ENCODE measurements at places on chromosomes 5 and 9.

- DNase-seq = no peak
These were observed 12.4 kb downstream of the ADAMTS2 start for GRCh38 chr5:179332741-179333290.

GRCh38 chr9:104864675-104865104 is 63.3 kb downstream of the ABCA1 start:
- DNase-seq = no peak

GRCh38 chr5:144697847-144698262 is 527.2 kb downstream of the KCTD16 start:
- no peak for DNase-seq

- no peak for DNase-seq
These were observed 60.0 kb downstream of the MEGF9 start for GRCh38 chr9:120654272-120654671.

GRCh38 chr9:96486386-96487028 is 36.5 kb downstream of the HABP4 start:
- DNase-seq = no peak

GRCh38 chr9:136720898-136721338 is 8.5 kb downstream of the DIPK1B start:
- DNase-seq = no peak

DNA sequence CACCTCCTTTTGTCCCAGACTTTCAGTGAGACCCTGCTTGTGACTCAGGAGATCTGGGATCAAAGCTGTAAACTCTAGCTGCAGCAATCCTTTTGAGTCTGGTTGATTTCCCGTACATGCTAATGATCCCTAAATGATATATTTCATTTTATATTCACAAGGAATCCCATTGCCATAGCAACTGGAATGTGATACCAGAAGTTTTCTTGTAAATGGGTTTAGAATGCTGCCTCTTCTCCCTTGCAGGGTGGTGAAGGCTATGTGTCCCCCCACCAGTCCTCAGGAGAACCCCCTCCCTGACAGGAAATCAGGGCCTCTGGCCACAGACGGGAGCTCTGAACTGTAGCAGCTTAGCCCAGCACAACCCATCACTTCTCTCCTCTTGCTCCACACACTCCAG is 215.0 kb downstream of the FSTL4 start:
- no peak for DNase-seq

DNA sequence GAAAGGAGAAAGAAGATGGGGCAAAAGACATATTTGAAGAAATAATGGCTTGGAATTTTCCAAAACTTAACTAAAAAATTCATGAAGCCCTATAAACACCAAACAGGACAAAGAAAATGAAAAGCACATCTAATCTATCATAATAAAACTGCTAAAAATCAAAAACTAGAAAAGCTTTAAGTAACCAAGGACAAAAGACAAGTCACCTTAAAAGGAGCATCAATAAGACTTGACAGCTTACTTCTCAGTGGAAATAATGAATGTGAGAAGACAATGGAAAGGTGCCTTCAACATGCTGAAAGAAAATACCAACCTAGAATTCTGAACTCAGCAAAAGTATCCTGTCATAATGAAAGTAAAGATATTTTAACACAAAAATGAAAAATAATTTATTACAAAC is 27.0 kb downstream of the GTF3C4 start:
- no peak for DNase-seq

GRCh38 chr9:106600955-106601560 is 261.9 kb upstream of the ZNF462 start:
- no peak for DNase-seq

DNA sequence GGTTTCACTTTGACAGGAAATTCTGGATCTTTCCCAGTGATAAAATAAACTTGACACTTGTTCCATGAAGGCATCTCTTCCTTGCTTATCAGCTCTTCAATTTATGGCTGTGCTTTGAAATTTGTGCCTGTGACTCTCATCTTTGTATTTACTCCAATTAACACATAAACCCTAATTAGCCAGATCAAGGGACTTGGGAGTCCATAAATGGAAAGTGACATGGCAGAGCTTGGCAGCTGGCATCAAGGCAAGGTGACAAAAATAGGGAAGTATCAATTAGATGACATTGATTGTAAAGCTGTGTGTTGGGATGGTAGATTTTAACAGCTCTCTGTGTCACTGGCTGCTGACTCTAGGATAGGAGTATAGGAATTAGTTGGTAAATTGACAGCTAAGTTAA is 133.9 kb downstream of the PBX3 start:
- DNase-seq = no peak

DNA sequence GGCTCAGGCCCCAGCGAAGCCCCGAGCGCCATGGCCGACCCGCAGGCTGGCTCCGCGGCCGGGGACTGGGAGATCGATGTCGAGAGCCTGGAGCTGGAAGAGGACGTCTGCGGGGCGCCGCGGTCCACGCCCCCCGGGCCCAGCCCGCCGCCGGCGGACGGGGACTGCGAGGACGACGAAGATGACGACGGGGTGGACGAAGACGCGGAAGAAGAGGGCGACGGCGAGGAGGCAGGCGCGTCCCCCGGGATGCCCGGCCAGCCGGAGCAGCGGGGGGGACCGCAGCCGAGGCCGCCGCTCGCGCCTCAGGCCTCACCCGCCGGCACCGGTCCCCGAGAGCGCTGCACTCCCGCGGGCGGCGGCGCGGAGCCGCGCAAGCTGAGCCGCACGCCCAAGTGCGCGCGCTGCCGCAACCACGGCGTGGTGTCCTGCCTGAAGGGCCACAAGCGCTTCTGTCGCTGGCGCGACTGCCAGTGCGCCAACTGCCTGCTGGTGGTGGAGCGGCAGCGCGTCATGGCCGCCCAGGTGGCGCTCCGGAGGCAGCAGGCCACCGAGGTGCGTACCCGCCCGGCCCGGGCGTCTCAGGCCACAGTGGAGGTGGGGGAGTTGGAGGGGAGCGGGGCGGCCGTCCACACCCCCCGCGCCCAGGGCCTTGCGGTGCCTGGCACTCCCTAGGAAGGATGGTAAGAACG is 1.6 kb downstream of the DMRT2 start:
- no peak for DNase-seq

DNA sequence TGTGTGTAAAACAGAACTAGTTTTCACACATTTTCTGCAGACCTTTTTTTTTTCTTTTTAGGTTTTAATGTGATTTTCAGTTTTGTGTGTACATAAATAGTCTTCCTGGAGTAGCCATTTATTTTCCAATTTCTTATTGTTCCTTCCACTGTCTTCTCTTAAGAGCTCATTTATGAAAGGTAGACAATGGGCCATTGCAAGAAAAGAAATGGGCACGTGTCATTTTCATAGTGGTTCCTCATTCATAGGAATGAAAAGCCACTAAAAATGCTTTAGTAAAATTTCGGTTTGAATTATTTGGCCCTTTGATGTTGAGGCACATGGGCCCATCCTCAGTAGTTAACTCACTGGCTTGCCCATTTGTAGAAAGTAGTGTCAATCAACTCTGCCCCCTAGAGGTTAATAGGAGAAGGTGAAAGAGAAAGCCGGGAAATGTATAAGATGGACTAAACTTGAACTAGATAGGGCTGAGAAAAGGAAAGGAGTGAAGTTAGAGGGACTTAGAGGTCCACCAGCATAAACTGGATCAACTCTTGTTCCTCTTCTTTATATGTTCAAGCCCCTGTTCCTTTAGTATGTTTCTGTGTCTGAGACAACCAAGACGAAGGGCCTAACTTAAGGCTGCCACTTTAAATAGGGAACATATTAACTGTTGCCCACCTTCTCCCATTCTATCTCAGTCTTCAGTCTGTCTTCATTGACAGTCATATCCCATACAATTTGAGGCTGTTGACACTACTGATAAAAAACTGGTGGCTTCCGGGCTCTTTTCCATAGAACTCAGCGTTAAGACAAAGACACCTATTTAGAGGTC is 72.6 kb downstream of the SMARCA2 start:
- no peak for DNase-seq

DNA sequence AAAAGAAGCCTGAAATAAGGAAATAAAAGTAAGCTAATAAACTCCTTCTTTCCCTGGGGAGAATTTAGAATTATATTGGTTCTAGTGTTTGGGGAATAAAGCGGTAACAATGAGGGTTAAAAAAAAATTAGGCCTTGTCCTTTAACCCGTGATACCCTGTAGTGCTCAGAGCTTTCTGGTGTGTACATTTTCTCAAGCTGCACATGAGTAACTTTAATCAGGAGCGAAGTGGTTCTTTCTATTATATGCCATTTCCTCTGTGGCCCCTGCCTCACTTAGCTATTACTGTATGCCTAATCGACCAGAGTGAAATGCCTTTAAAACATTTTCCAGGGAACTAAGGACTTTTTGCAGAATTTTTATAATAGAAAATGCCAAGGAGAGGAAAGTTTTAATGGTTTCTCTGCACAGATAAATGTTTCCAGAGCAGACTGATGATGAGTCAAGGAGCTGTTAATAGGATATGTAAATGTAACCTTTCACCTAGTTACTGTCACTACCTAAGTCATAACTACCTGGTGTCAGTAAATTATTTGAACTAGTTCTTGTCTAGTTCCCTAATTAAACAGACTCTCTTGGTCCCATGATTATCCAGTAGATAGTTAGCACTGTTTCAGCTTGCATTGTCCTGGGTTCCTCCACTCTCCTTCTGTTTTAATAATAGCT is 7.6 kb downstream of the PAM start:
- DNase-seq = no peak

GRCh38 chr9:78777747-78778146 is 480.8 kb downstream of the PSAT1 start:
- DNase-seq = no peak

DNA sequence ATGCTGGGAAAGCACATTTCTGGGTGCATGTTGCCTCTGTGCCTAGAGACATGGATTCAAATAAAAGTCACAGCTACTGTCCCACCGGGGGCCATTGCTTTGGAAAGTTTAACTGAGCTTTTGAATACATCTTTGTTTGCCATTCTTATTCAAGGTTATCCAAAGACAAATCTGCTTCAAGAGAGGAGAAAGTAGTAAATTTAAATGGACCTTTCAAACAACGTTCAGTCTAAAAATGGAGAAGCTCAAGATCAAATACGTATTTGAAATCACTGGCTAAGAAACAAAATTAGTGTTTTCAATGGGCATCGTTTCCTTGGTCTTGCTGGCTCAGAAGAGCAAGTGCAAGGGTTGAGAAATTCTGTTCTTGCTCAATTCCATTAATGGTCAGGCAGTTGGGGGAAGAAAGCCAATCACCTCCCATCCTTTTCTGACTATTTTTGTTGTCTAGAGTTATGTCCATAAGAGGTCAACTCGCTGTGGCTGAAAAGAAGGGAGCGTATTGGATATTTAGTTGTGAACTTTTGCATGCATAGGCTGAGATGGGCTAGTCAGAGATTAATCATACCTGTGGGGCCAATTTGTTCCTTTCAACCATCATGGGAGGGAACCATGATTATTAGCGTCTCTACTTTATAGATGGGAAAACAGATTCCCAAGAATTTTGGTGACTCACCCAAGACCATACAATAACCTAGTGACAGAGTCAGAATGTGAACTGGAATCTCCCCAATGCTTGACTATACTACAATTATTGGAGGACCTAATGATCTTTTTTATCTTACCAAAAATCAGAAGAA is 276.2 kb upstream of the TNC start:
- no peak for DNase-seq

GRCh38 chr5:174243904-174244303 is 198.4 kb downstream of the NSG2 start:
- no peak for DNase-seq
